NCI-H1930 (cell line): ENCODE measurements at places on chromosomes 3 and 15.

DNA sequence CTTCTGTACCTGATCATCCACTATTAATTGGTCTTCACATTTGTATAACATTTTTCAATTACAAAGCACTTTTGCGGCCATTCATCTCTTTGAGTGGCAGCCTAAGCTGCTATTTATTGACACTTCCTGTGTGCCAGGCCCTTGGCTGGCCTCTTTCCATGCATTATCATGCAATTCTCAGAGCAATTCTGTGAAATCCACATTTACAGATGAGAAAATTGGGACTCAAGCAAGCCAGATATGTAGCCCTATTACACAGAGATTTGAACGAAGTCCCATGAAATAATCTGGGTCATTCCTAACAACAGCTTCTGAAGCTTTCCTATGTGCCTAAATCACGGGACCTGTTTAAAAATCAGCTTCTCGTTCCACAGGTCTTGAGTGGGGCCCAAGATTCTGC is 17.4 kb downstream of the SLC6A1 start:
- no peak for DNase-seq

GRCh38 chr3:173135059-173135458 is 6.0 kb downstream of the SPATA16 start:
- no peak for DNase-seq

- no peak for DNase-seq
These were observed 115.2 kb downstream of the PEX5L start for GRCh38 chr3:179921500-179921899.

DNA sequence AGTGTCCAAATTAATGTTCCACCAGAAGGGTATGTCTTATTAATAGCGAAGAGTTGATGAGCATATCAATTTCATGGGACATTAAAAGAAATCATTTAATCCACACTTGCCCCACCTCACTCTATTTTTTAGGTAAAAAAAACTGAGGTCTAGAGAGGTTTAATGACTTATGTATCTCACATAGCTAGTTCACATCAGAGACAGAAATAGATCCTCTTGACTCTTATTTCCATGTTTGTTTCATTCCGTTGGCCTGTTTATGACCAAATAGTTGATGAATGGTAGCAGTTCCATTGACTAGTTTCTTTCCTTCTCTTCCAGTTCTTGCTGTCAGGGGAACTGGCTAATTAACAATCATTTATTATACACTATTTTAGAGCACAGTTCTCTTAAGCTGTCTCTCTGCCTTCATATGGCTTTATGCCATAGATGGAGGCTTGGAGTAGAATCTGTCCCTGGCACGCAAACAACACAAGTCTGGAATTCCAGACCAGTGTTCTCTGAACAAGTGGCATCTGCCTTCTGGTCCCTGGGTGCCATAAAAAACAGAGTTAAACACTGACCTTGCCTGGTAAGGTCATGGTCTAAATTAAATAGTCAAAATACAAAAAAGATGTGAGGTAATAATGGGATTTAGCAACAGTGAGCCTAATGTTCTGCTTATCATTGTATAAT is 220.0 kb upstream of the CGNL1 start:
- no peak for DNase-seq

- DNase-seq, result peak; percentile 57
These were observed at the start of gene FLNB for GRCh38 chr3:58008141-58009025. Gene FLNB, plus strand, starts transcription at chr3:58008422. Its CDS starts 143 bp downstream, at chr3:58008565.

GRCh38 chr15:53197426-53197839 is 407.3 kb upstream of the ONECUT1 start:
- DNase-seq, result peak; percentile 40
